ENCODE measurements at places on chromosomes 16 and 17.
A peak's percentile ranks its signal among the peaks of the same experiment; 100 is the strongest.

GRCh38 chr16:49653577-49653976, 202.3 kb downstream of the ZNF423 start:
- DNase-seq = no peak

- no peak for DNase-seq
Measured at GRCh38 chr16:74691093-74691855, 9.4 kb downstream of the MLKL start.

DNA sequence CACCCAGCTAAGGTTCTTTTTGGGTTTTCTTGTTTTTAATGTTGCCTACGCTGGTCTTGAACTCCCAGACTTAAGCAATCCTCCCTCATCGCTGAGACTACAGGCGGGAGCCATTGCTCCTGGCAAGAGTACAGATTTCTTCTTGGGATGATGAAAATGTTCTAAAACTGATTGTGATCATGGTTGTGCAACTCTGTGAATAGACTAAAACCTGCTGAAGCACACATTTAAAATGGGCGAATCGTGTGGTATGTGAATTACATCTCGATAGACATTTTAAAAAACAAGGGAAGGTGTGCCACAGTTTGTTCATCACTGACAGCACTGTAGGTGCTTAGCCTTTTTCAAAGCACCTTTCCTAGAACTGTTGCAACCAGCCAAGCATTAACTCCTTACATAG, 48.8 kb upstream of the CDH3 start:
- DNase-seq = no peak

DNA sequence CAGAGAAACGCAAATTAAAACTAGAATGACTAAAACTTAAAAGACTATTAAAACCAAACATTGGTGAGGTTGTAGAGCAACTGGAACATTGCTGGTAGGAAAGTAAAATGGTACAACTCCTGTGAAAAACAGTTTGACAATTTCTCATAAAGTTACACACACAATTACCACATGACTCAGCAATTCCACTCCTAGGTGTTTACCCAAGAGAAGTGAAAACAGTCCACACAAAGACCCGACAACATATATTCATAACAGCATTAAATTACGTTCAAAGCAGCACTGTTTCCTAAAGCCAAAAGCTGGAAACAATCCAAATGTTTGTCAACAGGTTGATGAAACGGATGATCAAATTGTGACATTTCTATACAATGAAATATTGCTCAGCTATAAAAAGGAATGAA, 26.5 kb upstream of the ALOX12 start:
- DNase-seq = no peak

- DNase-seq = no peak
Measured at GRCh38 chr17:82519971-82520903, 705 bp downstream of the FOXK2 start.

DNA sequence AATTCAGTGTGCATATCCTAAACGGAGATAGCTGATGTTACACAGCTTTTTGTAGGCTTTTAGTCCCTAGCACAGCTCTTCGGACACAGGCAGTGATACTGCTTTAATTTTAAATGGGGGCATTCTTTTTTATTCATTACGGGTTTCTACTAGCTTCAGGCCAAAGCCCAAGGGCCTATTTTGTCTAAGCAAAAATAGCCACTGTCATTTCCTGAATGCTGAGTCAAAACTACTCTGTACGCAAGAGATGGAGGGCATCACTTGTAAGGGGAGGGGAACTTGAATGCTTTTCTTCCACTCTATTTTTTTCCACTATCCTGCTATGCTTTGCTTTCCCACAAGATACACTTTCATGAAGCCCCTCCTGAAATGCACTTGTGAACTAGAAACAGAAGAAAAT, 360.7 kb downstream of the PMP22 start:
- no peak for DNase-seq

DNA sequence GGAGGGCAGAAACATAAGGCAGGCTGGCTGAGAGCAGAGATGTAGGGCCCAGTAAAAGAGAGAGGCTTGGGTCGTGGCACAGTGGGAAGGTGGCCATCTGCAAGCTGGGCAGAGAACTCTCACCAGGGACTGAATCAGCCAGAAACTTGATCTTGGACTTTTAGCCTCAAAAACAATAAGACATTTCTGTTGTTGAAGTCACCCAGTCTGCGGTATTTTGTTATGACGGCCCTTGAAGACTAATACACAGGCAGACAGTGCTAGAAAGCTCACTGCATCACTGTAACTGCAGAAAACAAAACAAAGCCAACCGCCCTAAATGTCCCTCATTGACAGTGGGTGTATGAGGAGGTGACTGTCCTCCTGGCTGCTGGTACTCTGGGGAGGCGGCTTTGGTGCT, 3.9 kb upstream of the JPH3 start:
- no peak for DNase-seq

DNA sequence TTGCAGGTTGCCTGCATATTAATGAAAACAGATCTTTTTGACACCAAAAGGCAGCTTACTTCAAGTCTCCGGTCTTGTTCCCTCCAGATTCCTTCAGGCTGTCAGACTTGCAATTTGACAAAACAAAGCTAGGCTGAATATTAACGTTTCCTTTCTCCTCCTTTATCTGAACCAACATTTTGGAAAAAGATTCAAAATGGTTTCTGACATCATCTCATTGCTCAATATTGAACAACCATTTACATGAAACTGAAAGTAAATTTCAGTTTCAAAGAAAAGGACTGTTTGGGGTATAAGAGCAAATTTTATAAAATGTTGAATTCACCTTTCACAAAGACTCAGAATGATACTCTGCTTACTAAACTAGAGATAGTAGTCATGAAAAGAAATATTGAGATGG, 521.8 kb downstream of the KCNJ2 start:
- no peak for DNase-seq

- no peak for DNase-seq
Measured at GRCh38 chr16:68369697-68370580, 59.1 kb downstream of the PRMT7 start.

DNA sequence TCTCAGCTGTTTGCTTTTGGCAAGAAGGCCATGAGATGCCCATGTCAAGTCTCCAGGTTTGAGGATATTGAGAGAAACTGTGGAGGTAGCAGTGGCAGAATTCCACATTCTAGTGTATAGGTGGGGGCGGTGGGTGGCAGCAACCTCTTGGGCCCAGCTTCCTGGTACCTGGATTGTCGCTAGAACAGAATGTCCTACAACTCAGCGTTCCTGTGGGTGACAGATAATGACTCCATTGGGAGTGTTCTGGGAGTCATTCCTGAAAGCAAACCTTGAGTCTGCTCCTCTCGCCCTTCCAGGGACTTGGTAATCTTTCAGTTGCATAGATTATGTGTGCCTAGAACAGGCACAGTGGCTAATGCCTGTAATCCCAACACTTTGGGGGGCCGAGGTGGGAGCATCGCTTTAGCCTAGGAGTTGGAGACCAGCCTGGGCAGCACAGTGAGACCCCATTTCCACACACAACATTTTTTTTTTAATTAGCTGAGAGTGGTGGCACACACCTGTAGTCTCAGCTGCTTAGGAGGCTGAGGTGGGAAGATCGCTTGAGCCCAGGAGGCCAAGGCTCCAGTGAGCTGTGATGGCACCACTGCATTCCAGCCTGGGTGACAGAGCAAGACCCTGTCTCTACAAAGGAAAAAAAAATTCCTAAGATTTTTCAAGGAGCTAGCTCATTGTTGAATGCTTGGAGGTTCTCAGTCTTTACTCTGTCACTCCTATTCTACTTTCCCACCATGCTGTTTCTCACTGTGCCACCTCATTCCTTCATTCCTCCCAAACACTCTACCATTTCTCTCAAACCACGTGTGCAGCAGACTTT, 37.9 kb upstream of the METTL16 start:
- no peak for DNase-seq

DNA sequence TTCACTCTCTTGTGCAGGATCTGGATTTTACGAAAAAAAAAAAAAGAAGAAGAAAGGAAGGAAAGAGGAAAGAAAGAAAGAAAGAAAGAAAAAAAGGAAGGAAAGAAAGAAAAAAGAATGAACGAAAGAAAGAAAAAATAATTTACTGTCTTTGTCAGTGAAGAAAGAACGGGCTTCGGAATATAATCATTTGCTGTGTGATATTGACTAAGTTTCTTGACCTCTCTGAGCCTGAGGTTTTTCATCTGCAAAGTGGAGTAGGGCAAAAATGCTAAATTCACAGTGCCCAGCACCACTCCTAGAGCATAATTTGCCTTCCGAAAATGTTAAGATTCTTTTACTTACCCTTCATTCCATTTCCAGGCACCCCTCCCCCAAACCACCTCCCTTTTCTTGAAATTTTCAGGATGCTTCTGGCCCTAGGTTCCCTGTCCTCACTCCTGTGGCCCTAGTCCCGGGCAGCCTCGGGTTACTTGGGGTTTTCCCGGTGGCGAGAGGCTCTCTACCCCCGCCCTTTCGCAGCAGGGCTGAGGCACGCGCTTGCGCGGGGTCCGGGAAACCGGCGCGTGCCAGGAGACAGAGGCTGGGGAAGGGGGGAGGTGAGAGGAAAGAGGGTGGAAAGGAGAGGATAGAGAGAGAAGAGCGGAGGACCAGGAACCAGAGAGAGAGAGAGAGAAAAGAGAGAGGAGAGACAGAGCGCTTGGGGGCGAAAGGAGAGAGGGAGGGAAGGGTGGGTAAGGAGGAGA, at the start of gene CNTNAP1:
Gene CNTNAP1 (plus strand): TSS at position 556 of the 746 bp plus-strand sequence. CDS start 299 bp downstream, outside the sequence.
- no peak for DNase-seq

DNA sequence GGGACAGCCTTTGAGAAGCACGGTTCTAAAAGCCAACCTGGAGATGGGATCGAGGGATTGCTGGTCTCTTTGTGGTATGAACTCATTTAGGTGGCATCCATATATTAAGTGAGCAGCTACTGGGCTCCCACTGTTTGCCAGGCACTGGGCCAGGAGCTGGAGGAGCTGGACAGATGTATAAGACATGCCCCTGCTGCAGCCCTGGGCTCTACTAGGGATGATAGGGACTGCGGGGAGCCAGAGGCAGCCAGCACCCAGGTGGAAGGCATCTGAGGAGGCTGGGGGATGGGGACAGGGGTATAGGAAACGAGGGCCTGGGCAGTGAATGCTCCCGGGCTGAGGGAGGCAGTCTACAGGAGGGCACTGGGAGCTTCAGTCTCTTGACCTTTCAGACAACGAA, 53.0 kb upstream of the MEAK7 start:
- no peak for DNase-seq

- DNase-seq = no peak
Measured at GRCh38 chr17:37694734-37695133, 50.1 kb downstream of the HNF1B start.

- no peak for DNase-seq
Measured at GRCh38 chr17:68057531-68057952, 22.0 kb downstream of the KPNA2 start.

DNA sequence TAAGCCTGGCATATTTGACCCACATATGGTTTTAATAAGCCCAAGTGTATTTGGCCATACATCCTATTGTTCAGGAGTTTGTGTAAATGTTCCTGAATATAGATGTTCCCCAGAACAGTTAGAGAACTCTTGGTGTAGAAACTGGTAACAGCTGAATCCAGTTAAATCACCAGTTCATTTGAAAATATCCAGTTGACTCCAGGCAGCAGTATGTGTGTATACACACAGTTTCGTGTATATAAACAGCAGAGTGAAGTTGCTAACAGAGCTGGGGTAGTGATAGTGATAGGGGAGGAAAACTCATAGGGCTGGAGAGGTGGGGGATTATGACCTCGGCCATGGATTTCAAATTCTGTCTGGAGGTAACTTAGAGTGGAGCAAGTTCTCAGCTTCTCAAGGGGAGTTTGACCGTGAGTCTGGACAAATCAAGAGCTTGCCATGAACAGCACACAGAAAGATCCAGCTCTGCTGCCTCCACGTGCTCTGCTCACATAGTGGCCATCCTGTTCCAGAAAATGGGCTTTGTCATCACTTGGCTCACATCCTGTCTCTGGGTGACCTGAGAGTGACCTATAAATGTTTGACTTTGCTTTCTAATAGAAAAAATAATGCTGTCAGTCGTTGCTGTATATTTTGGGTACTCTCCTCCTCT, 30.6 kb upstream of the MMD start:
- DNase-seq = peak; percentile 85

DNA sequence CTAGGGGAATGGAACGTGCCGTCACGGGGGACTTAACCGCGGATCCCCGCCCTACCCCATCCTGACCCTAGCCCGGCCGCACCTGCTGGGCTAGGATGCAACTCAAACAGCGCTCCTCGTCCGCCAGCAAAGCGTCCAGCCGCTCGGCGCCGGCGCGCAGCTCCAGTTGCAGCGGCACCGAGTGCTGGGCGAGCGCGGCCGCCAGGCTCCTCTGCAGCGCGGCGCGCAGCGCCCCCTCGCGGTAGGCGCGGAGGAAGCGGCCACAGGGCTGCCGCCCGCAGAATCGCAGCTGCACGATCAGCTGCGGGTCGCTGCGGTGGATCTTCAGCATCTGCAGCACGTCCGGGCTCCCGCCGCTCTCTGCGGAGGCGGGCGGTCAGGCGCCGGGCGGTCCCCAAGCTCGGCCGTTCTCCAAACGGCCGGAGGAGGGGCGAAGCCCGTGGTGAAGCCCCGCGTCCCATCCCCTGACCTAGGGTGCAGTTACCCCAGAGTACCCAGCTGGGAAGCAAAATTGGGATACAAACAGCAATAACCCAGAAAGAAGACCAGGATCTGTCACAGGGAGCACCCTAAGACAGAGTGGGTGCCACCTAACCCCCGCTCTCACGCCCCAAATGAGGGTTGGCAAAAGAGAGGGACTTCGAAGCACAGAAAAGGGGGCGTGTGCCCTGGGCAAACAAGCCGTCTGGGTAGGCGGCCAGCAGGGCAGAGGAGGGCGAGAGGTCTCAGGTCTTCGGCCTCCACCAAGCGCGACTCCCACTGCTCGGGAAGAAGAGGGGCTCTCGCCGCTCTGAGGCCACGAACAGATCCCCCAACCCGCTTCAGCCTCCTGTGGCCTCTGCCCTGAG, 4.2 kb downstream of the TRADD start:
- no peak for DNase-seq

Measured in HFF-Myc (cell line).